ENCODE measurements at places on chromosomes 5 and 9.

- DNase-seq = no peak
These were observed 309.1 kb downstream of the ADAMTS6 start for GRCh38 chr5:65172486-65173129.

DNA sequence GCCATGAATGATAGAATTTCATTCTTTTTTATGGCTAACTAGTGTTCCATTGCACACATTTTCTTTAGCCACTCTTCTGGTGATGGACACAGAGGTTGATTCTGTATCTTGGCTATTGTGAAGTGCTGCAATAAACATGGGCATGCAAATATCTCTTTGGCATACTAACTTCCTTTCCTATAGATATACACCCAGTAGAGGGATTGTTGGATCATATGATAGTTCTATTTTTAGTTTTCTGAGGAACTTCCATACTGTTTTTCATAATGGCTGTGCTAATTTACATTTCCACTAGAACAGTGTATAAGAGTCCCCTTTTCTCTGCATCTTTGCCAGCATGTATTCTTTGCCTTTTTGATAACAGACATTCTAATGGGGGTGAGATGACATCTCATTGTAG is 50.4 kb upstream of the CDK5RAP2 start:
- DNase-seq = no peak

GRCh38 chr9:136525207-136525606 is 20.6 kb downstream of the NOTCH1 start:
- DNase-seq = no peak

DNA sequence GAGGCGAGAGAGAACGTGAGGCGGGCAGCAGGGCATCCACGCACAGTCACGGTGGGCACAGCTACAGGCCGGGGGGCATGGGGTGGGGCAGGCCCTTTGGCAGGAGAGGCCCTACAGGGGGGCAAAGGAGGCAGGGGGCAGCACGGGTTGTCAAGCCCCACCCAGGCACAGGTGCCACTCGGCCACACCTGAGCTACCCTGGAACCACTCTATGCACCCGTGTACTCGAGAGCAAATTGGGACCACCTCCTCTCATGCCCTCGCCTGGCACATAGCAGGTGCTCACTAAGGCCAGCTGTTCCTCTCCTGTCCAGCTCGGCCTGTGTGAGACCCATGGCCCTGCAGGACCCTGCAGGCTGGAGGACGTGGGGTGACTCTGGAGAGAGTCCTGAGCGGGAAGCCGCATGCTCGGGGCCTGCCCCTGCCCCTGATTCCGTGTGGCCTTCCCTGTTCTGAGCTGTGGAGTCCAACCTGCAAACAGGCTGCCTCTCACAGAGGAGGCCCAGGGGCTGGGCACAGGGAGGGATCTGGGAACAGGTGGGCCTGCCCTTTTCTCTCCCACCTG is 31.4 kb upstream of the SARDH start:
- no peak for DNase-seq

GRCh38 chr9:120982836-120983235 is 56.2 kb upstream of the TRAF1 start:
- DNase-seq = no peak

- DNase-seq = no peak
These were observed 226.2 kb downstream of the CACNA1B start for GRCh38 chr9:138103849-138104206.

DNA sequence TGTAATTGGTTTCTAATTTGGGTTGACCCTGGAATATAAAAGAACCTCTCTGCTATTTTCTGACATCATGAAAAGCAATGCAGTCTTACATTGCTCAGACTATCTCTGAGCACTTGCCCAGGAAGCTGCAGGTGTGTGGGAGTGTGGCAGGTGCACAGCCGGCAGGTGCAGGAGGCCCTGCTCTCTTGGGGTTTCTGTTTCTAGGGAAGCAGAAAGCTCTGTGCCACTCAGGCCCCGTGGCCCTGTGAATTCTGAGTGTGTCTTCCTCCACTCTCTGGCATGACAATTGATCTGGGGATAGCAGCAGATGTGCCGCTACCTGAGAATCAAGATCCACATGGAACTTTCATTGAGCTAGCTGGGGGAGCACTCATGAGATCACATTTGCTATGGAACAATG is 45.7 kb upstream of the IRX2 start:
- no peak for DNase-seq

- DNase-seq = no peak
These were observed 7.5 kb downstream of the DCTN4 start for GRCh38 chr5:150751096-150751891.

Measured in T follicular helper cell (primary cell).